ENCODE measurements at places on chromosomes 6 and 20. TPM values are rescaled to one million over a fixed set of nuclear protein-coding genes. Genes with fewer than 3 reads are reported as not detected.

Gene SNX3
- 178 TPM for total RNA-seq

Gene CST4
- total RNA-seq, result not detected

Gene SLC35B3
- 22.5 TPM for total RNA-seq

Gene DUSP15
- total RNA-seq, result 0.26 TPM

All from bronchial smooth muscle cell (primary cell).